ENCODE measurements at places on chromosomes 4 and X.
A peak's percentile ranks its signal among the peaks of the same experiment; 100 is the strongest.

DNA sequence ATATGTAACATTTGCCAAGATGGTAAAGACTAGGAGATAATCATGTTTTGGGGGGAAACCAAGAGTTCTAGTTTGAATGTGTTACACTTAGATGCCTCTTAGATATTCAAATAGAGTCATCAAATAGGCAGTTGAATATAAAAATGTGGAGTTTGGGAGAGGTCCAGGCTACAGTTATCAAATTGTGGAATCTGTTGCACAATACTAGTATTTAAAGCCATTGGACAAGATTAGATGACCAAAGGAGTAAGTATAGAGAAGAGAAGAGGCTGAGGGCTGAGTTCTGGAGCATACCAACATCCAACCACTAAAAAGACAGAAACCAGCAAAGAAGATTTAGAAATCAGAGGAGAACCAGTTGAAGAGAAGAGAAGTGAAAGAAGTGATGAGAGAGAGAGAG is 72.7 kb downstream of the NAA11 start:
- no peak for DNase-seq

GRCh38 chr4:7295197-7295910 is 103.0 kb downstream of the SORCS2 start:
- DNase-seq: no peak

DNA sequence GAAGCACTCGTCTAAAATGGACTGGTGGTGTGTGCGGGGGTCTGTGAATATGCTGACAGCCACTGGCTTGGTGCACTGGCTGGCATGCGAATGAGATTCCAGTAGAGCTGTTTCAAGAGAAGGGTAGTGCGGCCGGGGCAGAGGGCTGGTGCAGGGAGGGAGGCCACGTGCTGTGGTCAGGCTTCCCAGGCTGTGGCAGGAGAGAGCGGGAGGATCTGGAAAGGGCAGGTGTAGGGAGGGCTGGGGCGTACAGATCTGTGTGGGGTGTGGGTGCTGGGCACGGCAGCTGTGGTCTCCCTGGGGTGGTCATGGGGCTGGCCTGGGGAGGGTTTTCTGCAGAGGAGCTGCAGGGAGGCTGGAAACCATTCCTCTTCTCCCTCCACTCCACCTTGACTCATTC is 30.2 kb downstream of the SORCS2 start:
- no peak for DNase-seq

GRCh38 chr4:152399246-152399645 is 136.6 kb downstream of the FBXW7 start:
- no peak for DNase-seq

- no peak for DNase-seq
These were observed 34.5 kb upstream of the PPM1K start for GRCh38 chr4:88318751-88319350.

DNA sequence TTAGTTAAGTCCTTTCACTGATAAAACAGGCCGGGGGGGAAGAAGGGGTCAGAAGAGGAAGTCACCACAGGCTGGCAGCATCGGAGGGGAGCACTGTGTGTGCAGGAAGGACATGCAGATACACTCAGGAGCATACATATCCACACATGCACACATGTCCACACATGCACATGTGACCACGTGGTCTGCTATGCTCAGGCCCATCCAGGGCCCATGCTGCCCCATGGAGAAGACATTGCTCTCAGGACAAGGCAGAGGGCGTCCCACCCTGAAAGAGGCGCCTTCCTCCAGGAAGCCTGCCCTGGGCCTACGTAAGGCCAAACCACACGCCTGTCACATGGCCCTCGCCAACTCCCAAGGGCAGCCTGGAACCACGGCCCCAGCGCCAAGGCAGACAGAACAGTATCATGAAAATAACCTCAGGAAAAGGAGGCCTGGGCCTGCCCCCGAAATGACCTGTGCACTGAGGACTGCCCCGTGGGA is 15.8 kb downstream of the WDR1 start:
- no peak for DNase-seq

DNA sequence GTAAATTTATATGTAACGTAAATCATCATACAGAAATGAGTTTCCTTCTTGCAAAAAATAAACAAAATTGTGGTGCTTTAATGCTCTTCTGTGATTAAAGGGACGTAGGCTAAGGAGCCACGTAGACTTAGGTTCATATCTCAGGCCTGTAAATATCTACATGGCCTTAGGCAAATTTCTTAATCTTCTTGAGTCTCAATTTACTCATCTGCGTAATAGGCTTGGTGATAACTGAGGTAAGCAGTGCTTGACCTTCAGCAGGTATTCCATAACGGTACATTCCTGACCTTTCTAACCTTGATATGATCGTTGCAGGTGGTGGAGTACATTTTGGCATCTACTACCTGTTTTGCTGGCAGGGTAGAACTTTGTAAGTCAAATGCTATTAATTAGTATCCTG is 65.2 kb upstream of the TLR3 start:
- no peak for DNase-seq

GRCh38 chr4:8383016-8383415 is 57.5 kb downstream of the ACOX3 start:
- no peak for DNase-seq

DNA sequence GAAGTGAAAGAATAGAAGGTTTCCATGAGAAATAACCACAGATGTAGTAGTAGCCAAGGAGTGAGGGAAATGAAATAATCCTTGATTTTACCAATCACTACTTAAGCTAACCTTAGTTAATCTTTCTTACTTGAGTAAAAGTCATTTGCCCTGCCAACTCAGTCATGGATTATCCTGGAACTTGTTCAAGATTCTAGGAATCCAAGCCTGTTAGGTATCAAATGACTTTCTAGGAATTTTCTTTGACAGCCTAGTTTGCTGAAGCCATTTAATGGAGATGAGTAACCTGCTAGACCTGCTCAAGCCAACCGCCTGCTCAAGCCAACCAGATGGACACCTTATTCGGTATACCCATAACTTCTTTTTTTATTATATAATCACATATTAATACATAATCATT is 180.5 kb downstream of the KLHL13 start:
- no peak for DNase-seq

- DNase-seq: no peak
These were observed 144.6 kb upstream of the SMARCAD1 start for GRCh38 chr4:94063084-94063483.

DNA sequence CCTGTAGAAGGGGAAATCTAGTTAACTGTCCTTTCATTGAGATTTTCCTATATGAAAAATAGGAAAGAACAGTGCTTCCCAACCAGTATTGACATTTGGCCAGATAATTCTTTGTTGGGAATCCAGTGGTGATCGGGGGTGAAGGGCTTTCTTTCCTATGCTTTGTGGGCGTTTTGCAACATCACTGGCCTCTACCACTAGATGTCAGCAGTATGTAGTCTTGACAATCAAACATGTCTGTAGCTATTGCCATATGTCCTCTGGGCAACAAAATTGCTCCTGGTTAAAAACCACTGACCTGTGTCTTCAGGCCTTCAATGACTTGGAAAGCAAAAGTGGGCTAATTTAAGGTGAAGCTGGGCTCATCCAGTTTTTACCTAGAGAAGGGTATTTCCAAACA is 658.5 kb downstream of the DACH2 start:
- no peak for DNase-seq

GRCh38 chr4:19993242-19993641 is 258.5 kb upstream of the SLIT2 start:
- no peak for DNase-seq

GRCh38 chr4:54837576-54838140 is 179.9 kb downstream of the KIT start:
- DNase-seq: no peak

- DNase-seq: peak; percentile 77
These were observed 60.4 kb upstream of the ATXN3L start for GRCh38 chrX:13380211-13380610.

GRCh38 chr4:77818073-77818601 is 1.0 kb downstream of the CNOT6L start:
- DNase-seq: peak; percentile 75

DNA sequence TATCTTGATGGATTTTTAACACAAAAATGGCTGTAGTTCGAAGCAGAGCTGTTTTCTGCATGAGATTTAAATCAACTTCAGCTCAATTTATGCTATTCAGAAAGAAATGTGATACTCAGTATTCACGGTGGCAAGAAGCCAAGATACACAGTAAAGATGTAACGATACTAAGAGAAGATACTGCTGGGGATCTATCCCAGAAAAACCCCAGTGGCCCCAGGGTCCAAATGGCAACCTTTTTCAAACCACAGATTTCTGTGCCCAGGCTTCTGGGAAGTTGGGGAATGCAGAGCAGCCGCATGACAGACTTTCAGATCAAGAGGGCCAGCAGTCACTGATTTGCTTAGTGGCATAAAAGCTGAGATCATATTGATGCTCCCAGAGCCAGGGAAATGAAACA is 353.9 kb downstream of the AFF2 start:
- DNase-seq: no peak

Data from HCEC 1CT (cell line).